ENCODE measurements at places on chromosomes 11 and 22. TPM values are rescaled to one million over a fixed set of nuclear protein-coding genes. Genes with fewer than 3 reads are reported as not detected.

Gene OMP
- total RNA-seq, result not detected

Gene HBE1
- total RNA-seq, result not detected

Gene ADAMTS15
- 11.0 TPM for total RNA-seq

Gene MS4A7
- total RNA-seq, result not detected

Gene DEAF1
- total RNA-seq, result 36.0 TPM

Gene PNPLA5
- 0.04 TPM for total RNA-seq

Gene LMO2
- total RNA-seq, result 0.44 TPM

Gene OR52E8
- total RNA-seq, result not detected

Gene MMP8
- not detected for total RNA-seq

Gene FGF19
- 0.08 TPM for total RNA-seq

Gene ROBO4
- total RNA-seq, result not detected

Gene GPR137
- total RNA-seq, result 57.9 TPM

Gene LMO1
- total RNA-seq, result 2.9 TPM

Gene LARGE2
- total RNA-seq, result 3.4 TPM

Gene NDUFA6
- total RNA-seq, result 70.3 TPM

Gene SRRD
- 16.7 TPM for total RNA-seq

Gene SMARCB1
- total RNA-seq, result 50.3 TPM

Gene OR8J1
- total RNA-seq, result not detected

Gene SCGB1A1
- total RNA-seq, result not detected

Gene MOGAT2
- total RNA-seq, result 0.05 TPM

Data from A549 treated with DMSO at 1 μM for 4 hours (cell line).